ENCODE measurements at places on chromosomes 3 and 15. TPM values are rescaled to one million over a fixed set of nuclear protein-coding genes. Genes with fewer than 3 reads are reported as not detected.

The HAPLN3 gene
- 8.7 TPM for total RNA-seq

The C3orf20 gene
- total RNA-seq: not detected

The CPB1 gene
- not detected for total RNA-seq

DNA sequence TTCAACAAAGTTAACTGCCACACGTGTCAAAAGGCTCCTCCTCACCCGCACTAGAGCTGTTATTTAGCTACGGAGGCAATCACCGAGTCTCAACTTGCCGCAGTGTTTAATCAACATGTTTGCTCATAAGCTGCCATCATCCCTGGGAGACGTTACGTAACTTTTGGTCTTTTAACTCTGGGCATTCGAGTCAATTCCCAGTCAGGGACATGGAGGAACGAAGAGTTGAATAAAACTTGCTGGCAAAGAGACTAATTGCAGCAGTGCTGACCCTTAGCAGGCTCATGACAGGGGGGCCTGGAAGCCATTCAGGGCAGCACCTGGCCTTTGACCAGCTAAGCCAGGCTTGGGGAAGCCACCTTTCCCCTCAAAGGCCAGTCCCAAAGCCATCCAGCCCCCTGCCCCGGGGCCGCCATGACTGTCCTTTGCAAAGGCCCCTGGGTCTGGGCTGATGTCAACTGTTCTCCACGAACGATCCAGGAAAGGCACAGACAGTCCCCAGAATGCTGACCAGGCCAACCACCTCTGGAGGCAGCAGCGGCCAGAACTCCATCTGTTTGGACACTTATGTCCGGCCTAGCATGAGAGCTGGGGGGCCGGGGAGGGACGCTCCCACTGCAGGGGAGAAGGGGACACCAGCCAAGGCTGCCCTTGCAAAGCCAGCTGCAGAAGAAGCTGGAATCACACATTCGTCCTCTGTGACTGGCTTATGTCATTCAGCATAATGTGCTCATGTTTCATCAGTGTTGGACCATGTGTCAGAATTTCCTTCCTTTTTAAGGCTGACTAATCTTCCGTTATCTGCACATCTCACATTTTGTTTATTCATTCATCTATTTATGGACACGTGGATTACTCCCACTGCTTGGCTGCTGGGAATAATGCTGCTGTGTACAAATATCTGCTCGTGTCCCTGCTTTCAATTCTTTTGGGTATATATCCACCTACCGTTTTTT lies 43.7 kb downstream of the PCSK6 start:
- no peak for DNase-seq
- peaks cover 21% of the 10 kb centered on the region for H3K4me1 ChIP-seq
- H3K4me3 ChIP-seq: no peak overlapping the region

GRCh38 chr3:126082362-126083137 lies 1.4 kb downstream of the SLC41A3 start:
- peak overlapping the region; percentile 54 for H3K27ac ChIP-seq
- H3K4me1 ChIP-seq: peaks cover 30% of the 10 kb centered on the region
- peaks cover 5% of the 10 kb centered on the region for H3K36me3 ChIP-seq
- no peaks in the 10 kb centered on the region for H3K27me3 ChIP-seq

- no peak for DNase-seq
- no peak overlapping the region for H3K4me3 ChIP-seq
- H3K27me3 ChIP-seq: no peaks in the 10 kb centered on the region
Measured at GRCh38 chr3:132550579-132551305, 46.3 kb upstream of the ACKR4 start.
